ENCODE measurements at places on chromosomes 2 and 18. TPM values are rescaled to one million over a fixed set of nuclear protein-coding genes. Genes with fewer than 3 reads are reported as not detected.

- no peak within 1 kb of the TSS for H3K27ac ChIP-seq
- H3K4me1 ChIP-seq = no peaks in the 10 kb centered on the region
Measured at GRCh38 chr2:219060821-219061791, at the start of gene IHH. IHH (minus strand) TSS chr2:219060921; CDS start chr2:219060467, 454 bp downstream.

- H3K4me1 ChIP-seq = peaks cover 37% of the 10 kb centered on the region
- peaks cover 10% of the 10 kb centered on the region for H3K36me3 ChIP-seq
- peaks cover 9% of the 10 kb centered on the region for H3K27me3 ChIP-seq
Measured at GRCh38 chr18:59505356-59505755, 146.3 kb upstream of the LMAN1 start.

GRCh38 chr2:39779341-39779851, 338 bp upstream of the THUMPD2 start:
- no peaks in the 10 kb centered on the region for H3K27me3 ChIP-seq
- no peak for DNase-seq
- H3K27ac ChIP-seq = peak overlapping the region; percentile 87
- H3K36me3 ChIP-seq = peaks cover 19% of the 10 kb centered on the region

DNA sequence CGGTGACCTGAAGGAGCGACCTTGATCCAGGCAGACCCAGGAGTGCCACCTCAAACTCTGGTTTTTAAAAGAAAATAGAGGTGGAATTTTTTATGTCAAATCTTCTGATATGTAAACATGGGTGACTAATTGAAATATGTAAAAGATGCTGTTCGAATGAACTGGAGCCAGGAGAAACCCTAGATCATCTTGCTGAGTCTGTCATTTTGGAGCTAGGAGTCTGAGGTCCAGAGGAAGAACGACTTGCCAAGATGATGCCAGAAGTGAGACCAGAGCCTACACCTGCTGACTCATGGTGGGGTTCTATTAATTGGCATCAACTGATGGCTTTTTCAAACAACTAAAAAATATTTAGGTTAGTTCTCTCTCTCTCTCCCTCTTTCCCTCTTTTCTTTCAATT, 74.1 kb downstream of the ACAA2 start:
- H3K27ac ChIP-seq = no peak overlapping the region
- H3K4me3 ChIP-seq = no peak overlapping the region
- H3K4me1 ChIP-seq = peaks cover 5% of the 10 kb centered on the region
- no peaks in the 10 kb centered on the region for H3K36me3 ChIP-seq

GRCh38 chr2:115161081-115161770, 718.8 kb downstream of the DPP10 start:
- H3K36me3 ChIP-seq = no peaks in the 10 kb centered on the region
- peak; percentile 76 for DNase-seq
- peak overlapping the region; percentile 94 for H3K4me3 ChIP-seq
- H3K27me3 ChIP-seq = peaks cover 53% of the 10 kb centered on the region
- peak overlapping the region; percentile 75 for H3K27ac ChIP-seq

GRCh38 chr2:214103276-214104001, 307.4 kb upstream of the VWC2L start:
- no peaks in the 10 kb centered on the region for H3K27me3 ChIP-seq
- peaks cover 16% of the 10 kb centered on the region for H3K4me1 ChIP-seq
- peak overlapping the region; percentile 4 for H3K27ac ChIP-seq
- H3K36me3 ChIP-seq = no peaks in the 10 kb centered on the region
- H3K4me3 ChIP-seq = no peak overlapping the region

GRCh38 chr2:180959787-180960186, 20.6 kb upstream of the UBE2E3 start:
- no peaks in the 10 kb centered on the region for H3K36me3 ChIP-seq
- no peak overlapping the region for H3K4me3 ChIP-seq
- no peak overlapping the region for H3K27ac ChIP-seq
- no peaks in the 10 kb centered on the region for H3K4me1 ChIP-seq

- no peak for DNase-seq
- H3K27me3 ChIP-seq = no peaks in the 10 kb centered on the region
- H3K36me3 ChIP-seq = no peaks in the 10 kb centered on the region
- peaks cover 8% of the 10 kb centered on the region for H3K4me1 ChIP-seq
- no peak overlapping the region for H3K4me3 ChIP-seq
Measured at GRCh38 chr2:211901226-211901846, 637.3 kb downstream of the ERBB4 start.

DNA sequence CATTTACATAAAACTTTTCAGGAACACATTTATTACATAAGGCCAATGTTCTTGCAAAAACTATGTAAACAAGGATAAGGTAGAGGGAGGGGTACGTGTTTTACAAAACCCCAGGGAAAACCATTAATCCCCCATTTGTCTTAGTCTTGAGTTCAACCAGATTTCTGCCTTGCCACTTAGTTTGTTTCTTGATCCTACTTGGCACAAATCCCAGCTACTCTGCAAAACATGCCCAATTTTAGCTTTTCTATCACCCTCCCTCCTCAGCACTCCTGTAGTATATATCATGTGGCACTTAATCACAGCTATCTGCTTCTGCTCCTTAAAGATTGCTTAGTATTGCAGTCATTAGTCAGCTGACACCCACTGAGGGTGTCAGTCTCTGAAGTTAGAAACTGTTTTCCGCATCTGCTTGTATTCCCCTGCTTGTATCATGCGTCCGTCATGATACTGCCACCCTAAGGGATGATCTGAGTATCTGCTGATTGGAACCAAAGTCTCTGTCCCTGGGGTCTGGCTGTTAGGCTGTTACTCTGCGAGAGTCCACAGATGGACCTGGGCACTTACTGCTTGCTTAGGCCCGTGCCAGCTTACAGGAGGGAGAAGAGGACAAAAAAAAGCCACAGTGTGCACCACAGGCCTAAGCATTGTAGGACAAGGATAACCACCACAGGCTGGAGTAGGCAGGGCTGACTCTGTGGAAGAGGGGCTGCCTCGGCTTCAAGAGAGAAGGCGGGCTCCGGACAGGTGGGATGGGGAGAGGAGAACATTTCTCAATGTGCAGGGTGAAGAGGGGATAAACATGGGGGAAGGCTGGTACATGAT, 82.2 kb downstream of the EPAS1 start:
- H3K36me3 ChIP-seq = peaks cover 20% of the 10 kb centered on the region
- H3K27ac ChIP-seq = peak overlapping the region; percentile 8
- peaks cover 11% of the 10 kb centered on the region for H3K4me1 ChIP-seq
- no peak overlapping the region for H3K4me3 ChIP-seq
- no peak for DNase-seq

GRCh38 chr2:85421260-85422071, 3.0 kb downstream of the SH2D6 start:
- no peaks in the 10 kb centered on the region for H3K27me3 ChIP-seq
- H3K27ac ChIP-seq = peak overlapping the region; percentile 83
- peaks cover 34% of the 10 kb centered on the region for H3K4me1 ChIP-seq
- H3K36me3 ChIP-seq = no peaks in the 10 kb centered on the region
- no peak for DNase-seq

GRCh38 chr2:63679252-63679855, 90.6 kb downstream of the MDH1 start:
- no peaks in the 10 kb centered on the region for H3K4me1 ChIP-seq
- peak overlapping the region; percentile 35 for H3K27ac ChIP-seq
- DNase-seq = no peak
- no peaks in the 10 kb centered on the region for H3K27me3 ChIP-seq
- no peaks in the 10 kb centered on the region for H3K36me3 ChIP-seq

Gene CERKL
- total RNA-seq = 2.9 TPM

Gene GREB1
- 7.5 TPM for total RNA-seq

Gene STAT4
- total RNA-seq = 2.1 TPM

Gene CHCHD5
- total RNA-seq = 25.6 TPM
